ENCODE measurements at places on chromosomes 1 and 21.

DNA sequence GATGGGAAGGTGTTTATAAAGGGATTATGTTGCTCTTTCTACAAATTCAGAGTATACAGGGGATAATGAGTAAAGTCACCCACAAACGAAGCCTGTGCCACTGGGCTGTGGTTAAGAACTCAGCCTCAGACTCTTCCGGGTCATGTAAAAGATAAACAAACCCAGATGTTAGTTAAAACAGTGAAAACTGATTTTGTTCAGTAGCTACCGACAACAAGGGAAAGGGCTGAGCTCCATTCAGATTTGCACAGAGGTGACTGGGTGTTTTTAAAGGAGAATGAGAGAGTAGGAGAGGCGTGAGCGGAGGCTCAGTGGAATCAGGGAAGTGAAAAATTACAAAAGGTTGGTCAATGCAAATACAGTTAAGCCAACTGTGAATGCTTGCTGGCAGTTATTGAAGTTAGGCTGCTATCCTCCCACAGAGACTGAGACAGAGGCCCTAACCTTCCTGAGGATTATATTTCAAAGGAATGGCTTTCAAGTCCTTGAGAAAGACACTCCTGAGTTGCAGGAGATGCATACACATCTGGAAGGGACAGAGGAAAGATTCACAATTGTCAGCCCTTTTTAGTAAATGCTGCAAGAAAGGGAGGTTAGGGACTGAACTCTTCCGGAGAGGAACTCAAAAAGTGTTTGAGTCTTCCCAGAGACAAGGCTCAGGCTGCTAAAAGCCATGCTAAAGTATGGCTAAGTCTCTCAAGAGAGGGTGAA, 29.9 kb upstream of the SAMD13 start:
- no peak for DNase-seq

- no peak for DNase-seq
Observed at GRCh38 chr1:1826356-1827088, 48.3 kb upstream of the NADK start.

GRCh38 chr1:227234998-227235405, 83.3 kb downstream of the CDC42BPA start:
- DNase-seq: no peak

DNA sequence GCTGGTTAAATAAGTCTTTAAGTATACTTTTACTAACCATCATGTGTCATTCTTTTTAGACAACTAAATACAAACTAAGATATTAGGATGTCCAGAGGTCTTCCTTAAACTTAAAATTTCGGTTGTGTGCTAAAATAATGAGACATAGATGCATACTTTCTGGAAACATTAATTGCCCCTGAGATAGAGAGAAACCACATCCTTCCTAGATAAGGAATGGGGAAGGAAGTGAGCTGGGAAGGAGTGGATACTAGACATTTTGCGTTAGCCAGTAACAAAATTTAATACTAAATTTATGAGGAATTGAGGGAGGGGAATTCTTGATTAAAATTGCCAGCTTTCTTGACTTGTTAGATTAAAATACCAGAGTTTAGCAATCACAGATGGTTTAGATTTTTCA, 37.1 kb upstream of the PTGS2 start:
- no peak for DNase-seq

DNA sequence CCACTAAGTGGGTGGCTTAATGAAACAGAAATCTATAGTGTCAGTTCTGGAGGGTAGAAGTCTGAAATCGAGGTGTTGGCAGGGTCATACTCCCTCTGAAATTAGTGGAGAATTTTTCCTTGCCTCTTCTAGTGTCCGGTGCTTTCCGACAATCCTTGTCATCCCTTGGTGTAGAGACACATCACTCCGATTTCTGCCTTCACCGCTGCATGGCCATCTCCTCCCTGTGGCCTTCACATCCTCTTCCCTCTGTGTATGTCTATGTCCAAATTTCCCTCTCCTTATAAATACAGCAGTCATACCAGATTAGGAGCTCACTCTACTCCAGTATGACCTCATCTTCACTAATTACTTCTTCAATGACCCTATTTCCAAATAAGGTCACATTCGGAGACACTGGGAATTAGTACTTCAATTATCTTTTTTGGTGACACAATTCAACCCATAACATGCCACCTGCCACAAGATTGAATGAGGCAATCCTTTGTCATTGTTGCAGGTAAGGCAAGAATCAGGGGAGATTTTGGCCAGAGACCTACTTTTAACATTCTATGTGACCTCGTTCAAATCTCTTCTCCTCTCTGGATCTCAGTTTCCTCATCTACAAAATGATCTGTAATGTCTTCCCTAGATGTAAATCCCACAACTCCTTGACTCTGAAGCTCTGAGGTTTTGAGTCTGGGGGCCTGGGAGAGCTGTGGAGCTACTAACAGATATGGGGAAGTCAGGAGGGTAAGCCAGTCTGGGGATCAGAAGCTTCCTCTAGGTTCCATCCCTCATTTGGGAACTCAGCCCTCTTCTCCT, 16.1 kb downstream of the NAV1 start:
- DNase-seq: no peak

DNA sequence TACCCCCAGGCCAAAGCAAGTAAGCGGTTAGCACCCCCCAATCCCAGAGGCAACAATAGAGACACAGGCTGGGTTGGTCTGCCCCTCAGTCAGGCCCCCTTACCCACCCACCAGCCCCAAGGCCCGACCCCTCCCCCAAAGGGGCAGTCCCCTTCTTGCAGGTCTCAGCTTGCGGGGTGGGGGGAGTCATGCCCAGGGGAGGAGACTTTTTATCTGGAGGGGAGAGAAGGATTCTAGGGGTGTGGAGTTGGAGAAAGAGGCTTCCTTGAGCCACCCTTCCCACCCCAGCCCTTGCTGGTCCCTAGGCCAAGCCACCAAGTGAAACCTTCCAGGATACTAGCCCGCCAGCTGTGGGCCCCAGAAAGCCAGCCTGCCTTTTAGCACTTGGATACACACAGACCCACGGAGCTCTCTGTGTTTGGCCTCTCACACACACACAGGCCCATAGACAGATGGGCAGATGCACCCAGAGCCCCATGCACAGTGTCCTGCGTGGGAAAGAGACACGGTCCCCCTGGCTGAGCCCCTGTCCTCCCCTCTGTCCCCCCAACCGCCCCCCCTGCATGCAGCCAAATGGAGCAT, 7.1 kb downstream of the TMEM54 start:
- no peak for DNase-seq

DNA sequence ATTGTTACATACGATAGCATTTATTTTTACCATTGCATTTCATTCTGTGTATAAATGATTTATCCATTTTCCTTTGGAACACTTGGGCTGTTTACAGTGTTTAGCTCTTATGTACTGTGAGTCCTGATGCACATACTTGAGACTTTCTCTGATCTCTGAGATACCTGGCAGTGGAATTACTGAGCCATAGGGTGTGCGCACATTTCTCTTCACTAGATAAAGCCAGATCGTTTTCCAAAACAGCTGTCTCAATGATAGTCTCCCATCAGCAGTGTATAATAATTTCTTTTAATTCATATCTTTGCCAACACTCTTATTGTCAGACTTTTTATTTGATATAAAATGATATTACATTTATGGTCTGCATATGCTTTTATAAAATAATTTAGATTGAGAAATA, 66.2 kb downstream of the VPS13D start:
- DNase-seq: no peak

DNA sequence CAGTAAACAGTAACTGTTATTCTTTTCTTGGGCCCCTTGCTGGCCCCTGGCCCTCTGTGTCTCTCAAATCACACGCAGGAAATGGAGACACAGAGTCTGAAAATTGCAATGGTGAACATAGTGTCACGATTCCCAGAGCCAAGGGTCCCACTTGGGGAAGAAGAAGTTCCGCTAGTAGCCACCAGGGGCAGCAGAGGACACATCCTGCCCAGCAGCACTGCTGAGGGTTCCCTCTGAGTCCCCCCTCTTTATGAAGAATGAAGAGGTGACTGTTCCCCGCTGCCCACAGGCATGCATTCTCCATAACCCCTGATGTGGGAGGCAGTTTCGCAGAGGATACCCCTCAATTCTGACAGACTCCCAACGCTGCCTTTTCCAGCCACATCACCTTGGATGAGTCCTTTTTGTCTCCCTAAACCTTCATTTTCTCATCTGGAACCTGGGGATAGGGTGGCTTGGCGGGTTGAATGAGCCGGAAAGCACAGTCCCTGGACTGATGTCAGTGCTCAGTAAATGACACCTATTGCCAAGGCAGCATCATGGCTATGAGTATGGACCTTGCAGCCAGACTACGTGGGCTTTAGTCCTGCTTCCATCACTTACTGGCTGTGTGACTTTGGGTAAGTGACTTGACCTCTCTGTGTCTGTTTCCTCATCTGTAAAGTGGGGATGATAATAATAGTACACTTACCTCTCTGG, 238.0 kb upstream of the TMEM51 start:
- DNase-seq: no peak

GRCh38 chr1:162939035-162939434, 78.1 kb upstream of the CCDC190 start:
- DNase-seq: no peak

- no peak for DNase-seq
Observed at GRCh38 chr1:87278825-87279535, 49.7 kb upstream of the LMO4 start.

- no peak for DNase-seq
Observed at GRCh38 chr1:66624412-66625060, 90.6 kb downstream of the SGIP1 start.

GRCh38 chr1:175208773-175209492, 16.4 kb upstream of the KIAA0040 start:
- DNase-seq: peak; percentile 60

DNA sequence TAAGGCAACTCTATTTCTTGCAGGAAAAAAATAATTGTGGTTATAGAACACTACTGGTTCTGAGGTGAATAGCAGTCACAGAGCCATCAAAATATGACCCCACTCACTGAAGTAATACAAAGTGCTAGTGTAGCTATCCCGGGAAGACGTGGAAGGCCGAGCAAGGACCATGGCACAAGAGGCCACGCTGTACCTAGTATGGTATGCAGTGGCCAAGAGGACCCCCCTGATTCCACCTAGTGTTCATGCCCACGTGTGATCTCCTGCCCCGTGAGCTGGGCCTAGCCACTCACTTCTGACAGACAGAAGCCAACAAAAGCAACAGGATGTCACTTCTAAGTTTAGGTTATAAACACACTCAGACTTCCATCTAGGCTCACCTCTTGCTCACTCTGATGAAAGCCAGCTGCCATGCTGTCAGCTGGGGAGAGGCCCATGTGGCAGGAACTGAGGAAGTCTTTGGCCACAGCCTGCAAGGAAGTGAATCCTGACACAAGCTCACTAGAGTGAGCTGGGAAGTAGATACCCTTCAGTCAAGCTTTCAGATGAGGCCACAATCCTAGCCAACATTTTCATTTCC, 21.7 kb upstream of the LSS start:
- DNase-seq: no peak

DNA sequence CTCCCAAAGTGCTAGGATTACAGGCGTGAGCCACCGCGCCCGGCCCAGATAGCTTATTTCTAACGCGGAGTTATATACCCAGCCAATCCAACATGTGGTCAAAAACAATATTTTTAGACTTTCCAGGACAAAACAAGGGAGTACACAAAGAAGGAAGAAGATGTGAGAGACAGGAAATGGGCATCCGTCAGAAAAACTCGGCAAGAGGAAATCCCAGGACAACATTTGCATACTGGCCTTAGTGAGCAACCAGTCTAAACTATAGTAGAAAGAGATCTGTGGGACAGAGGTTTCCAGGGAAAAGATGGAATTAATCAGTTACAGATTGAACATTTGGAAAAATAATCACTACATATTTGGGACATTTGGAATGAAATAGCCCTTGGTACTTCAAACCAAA, 11.4 kb downstream of the ARMH1 start:
- DNase-seq: no peak

DNA sequence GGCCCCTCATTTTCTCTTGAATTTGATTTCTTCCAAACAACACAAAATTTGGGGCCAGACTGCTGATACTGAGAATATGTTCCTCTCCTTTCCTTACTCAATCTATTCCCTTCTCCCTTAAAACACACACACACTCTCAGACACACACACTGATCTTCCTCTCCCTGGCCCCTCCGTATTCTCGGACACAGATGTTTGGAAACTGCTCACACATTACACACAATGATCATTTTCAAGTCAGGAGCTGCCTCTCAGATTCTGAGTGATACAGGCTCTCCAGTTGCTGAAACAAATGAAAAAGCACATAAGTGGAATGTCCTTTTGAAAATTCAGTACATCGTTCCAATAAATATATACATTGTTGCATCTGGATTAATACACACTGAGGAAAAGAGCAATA, 161.3 kb downstream of the CLEC20A start:
- DNase-seq: no peak

- no peak for DNase-seq
Observed at GRCh38 chr1:19310720-19311502, 1.0 kb downstream of the AKR7A2 start.

GRCh38 chr1:34162852-34163766, 1.9 kb downstream of the CSMD2 start:
- DNase-seq: peak; percentile 19

DNA sequence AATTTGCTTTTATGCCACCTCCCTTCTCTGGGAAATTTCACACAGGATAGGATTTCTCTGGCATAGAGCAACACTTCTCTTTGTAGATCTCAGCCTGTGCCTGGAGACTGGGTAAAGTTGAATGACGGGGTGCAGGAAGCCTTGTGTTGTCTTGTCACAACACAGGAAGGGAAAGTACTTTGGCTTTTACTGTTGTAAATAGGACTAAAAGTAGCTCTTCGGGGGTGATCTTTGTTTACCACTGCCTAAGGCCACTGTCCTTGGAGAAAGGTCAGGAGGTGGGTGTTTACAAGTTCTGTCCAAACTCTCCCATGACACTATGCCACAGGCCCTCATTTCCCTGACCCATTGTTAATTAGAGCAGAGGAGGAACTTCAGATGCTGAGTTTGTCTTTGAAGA, 139.7 kb downstream of the FGGY start:
- no peak for DNase-seq

DNA sequence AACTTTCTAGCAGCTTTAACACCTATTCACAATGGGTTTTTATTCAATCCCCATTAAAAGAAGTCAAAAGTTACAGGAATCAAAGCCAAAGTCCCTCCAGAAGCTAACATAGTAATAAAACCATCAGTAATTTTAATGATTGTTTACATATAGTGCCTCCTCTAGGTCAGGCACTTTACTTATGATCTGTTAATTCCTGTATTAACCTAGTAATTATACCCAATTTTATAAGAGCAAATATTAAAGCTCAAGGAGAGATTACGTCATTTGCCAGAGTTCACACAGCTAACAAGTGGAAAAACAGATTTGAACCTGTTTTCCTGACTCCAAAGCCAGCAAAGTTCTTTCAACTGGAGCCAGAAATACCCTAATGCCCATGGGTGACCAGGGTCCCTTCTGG, 112.9 kb upstream of the F3 start:
- DNase-seq: no peak

All from CD4-positive, alpha-beta T cell treated with Interleukin-15 for 1 hour (primary cell).